ENCODE measurements at places on chromosomes 11 and 22. TPM values are rescaled to one million over a fixed set of nuclear protein-coding genes. Genes with fewer than 3 reads are reported as not detected.

C1QTNF5 gene
- 26.0 TPM for total RNA-seq

IGLL5 gene
- total RNA-seq, result not detected

SCGB1D2 gene
- not detected for total RNA-seq

PYGM gene
- total RNA-seq, result 0.26 TPM

DNA sequence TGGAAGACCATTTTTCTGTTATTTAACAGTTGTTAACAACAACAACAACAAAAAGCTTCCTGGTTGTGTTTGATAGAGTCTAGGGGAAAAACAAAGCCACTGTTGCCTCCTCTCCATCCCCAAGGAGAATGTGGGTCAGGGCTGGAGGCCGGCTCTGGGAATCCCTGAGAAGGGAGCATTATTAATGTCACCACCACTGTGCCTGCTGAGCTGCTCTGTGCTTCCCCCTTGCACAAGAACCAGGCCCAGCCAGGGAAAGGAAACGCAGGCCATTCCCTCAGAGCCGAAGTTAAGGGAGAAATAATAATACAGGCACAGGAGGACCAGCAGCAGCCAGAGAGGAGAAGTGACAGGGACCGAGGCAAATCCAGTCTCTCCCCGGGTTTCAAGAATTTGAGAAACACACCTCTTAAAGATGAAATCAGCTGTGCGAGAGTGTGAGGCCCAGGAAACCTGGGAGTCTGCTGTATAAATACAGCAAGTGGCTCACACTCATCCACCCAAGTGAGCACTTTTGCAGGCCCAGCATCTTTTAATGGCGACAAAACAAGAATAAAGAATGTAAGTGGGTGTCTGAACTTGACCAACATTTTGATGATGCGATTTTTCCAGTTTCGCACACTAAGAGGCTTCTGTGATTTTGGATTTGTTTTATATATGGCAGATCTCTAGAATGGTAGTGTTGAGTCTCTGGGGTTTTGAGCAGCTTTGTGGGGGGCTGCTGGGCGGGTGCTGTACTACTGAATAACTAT, 539.2 kb downstream of the NTM start:
- peak overlapping the region; percentile 84 for H3K4me3 ChIP-seq
- H3K36me3 ChIP-seq, result no peaks in the 10 kb centered on the region
- H3K27ac ChIP-seq, result no peak overlapping the region
- DNase-seq, result no peak

Measured in endothelial cell (in vitro differentiated cells).